ENCODE measurements at places on chromosomes 13 and 19.
A peak's percentile ranks its signal among the peaks of the same experiment; 100 is the strongest.

GRCh38 chr13:45373162-45373547, 32.2 kb upstream of the TPT1 start:
- DNase-seq = no peak

DNA sequence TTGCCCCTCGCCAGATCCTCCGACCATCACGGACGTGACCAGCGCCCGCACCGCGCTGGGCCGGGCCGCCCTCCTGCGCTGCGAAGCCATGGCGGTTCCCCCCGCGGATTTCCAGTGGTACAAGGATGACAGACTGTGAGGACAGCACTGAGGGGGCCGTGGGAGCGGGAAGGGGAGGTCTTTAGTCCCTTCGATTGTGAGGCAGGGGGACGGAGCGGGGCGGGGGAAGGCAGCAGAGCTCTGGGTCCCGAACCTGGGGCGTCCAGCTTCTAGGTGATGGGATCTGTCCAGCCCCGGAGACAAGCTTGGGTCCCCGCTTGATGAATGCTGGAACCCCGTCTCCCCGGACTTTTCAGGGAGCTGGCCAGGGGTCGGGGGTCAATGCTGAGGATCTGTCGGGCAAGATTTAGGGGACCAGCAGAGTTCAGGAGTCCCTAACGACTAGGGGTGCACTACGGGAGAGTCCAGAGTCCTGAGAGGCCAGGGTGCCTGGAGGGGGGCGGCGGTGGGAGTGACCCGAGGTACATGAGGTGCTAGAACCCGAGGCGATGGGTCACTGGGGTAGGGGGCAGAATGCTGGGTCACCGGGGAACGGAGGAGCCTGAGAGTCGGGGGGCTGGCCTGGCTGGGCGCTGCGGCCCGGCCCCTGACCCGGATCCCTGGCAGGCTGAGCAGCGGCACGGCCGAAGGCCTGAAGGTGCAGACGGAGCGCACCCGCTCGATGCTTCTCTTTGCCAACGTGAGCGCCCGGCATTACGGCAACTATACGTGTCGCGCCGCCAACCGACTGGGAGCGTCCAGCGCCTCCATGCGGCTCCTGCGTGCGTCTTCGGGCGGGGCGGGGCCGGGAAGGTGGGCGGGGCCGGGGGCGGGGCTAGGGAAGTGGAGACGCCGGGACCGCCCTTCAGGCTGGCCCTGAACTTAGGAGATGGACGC, 14.6 kb downstream of the VSIG10L start:
- no peak for DNase-seq

- no peak for DNase-seq
Observed at GRCh38 chr13:64525687-64526086, 2704.4 kb downstream of the PCDH9 start.

DNA sequence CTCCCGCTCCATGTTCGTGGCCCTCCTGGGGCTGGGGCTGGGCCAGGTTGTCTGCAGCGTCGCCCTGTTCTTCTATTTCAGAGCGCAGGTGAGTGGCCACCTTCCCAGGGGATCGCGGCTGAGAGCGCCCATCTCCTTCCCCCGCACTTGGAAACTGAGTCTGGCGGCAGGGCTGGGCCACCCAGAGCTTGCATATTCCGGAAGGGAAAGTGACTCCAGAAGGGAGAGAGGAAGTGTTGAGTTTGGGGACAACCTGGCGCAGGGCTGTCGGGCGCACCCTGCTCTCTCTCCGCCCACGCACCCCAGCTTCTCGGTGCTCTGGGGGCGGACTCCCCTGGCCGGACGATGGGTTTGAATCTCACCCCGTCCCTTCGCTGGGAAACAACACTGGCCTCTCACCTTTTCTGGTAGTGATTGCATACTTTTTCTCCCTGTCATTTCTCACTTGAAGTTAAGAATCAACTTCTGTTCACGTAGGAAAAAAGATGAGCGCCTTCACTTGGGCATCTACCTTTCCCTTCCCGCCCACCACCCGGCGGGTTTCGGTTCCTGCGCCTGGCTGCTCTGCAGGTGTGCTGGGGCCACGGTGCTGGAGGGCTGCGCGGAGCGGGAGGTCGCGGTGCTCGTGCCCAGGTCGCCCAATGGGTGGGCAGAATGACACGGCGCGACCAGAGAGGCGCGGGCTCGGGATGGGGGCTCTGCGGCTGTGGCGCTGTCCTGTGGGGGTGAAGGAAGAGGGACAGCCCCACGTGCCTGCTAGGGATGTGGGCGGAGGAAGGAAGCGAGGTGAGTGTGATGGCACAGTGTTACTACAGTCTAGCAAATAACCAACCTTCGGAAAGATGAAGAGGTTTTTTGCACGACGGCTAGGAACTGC, 721 bp downstream of the TNFSF11 start:
- DNase-seq = no peak

DNA sequence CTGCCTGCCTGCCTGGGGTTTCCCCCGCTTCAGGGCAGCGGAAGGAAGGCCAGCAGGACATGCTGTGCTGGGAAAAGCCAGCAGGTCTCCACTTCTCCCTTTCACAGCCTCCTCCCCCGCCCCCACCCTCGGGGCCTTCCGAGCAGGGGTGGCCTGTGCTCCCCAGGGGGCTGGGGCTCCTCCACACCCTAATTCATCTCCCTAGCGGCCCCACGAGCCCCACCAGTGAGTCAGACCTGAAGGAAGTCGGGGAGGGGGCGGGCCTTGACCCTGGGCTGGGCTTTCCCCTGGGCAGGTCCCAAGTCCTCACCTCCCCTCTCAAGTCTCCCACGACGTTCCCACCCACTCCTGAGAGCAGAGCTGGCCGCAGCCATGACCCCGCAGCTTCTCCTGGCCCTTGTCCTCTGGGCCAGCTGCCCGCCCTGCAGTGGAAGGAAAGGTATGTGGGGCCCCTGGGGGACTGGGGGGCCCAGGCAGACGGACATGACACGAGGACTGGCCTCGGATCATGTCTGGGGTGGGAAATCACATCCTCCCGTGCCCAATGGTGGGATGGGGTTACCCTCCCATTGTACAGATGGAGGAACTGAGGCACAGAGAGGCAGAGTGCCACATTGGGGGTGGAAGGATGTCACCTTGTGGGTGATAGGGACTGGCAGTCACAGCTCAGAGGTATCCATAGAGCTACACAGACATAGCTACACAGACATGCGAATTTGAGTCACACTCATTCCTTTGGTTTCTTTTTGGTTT, at the start of gene EBI3:
TSS of gene EBI3 (plus strand) at position 345 of the 753 bp plus-strand sequence. CDS start at position 373, 28 bp downstream.
- DNase-seq = peak; percentile 62

DNA sequence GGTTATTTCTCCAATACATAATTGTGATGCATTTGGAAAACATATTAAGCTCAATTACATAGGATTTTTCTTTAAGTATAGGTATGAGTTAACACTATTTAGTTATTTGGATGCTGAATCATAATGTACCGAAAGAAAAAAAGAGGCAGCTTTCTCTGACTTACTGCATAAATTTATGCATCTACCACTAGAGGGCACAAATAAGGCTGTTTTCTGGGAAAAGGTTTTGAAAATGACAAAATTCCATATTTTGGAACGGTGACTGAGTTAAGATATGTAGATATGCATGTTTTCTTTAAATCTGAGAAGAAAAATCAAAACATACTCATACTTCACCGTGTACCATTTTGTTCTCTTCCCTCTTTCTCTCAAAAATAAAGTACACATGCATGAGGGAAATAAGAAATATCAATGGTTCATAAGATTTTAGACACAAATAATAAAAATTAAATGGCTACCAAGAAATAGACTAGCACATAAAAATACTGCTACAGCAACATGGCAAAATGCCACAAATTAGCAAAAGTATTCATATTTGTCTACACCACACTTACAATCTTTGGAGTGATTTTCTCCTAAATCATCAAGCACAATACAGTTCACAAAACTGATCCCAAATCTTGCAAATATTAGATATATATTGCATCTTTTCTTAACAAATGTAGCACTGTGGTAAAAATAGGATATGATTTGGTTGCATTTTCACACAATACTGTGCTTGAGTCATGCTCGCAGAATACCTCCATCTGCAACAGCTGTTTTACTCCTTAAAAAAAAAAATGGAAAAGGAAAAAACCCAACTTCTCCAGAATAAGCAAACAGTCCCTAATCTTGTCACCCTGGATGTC, 260.0 kb downstream of the FGF14 start:
- DNase-seq = peak; percentile 14

GRCh38 chr13:23636360-23636759, 66.1 kb downstream of the TNFRSF19 start:
- no peak for DNase-seq

- DNase-seq = no peak
Observed at GRCh38 chr13:83634601-83635000, 247.7 kb downstream of the SLITRK1 start.

DNA sequence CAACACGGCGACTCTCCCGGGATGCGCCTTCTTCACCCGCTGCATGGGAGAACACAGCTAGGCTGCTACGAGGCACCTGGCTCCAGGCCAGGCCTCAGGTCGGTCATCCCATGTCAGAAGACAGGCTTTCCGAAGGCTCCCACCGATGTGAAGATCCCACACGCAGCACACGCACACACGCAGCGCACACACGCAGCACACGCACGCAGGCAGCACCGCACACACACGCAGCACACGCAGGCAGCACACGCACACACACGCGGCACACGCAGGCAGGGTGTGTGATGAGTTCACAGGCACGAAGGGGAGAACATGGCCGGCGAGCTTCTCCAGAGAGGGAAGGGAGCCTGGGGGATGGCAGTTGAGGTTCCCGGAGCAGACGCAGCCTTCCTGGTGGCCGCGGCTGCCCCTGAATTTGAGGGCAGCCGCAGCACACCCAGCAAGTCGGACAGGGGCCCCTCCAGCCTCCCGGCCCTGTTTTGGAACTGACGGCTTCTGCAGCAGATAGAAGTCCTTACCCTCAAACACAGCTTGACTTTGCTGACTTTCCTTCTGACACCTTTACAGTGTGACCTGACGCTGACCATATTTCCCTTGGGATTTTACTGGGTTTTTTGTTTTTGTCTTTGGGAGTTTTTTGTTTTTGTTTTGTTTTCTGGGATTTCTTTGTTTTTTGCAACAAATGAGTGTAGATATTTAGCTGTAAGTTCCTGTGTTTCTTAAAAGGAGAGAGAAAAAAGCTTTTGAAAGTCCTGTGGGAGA, 55.9 kb downstream of the RASA3 start:
- DNase-seq = no peak

- no peak for DNase-seq
Observed at GRCh38 chr13:105097521-105097920, 1437.9 kb downstream of the EFNB2 start.

GRCh38 chr13:98839856-98840769, 87.6 kb upstream of the SLC15A1 start:
- DNase-seq = peak; percentile 63
